Occipital lobe (tissue), 3 donors: ENCODE measurements at places on chromosomes 13 and 19.

DNA sequence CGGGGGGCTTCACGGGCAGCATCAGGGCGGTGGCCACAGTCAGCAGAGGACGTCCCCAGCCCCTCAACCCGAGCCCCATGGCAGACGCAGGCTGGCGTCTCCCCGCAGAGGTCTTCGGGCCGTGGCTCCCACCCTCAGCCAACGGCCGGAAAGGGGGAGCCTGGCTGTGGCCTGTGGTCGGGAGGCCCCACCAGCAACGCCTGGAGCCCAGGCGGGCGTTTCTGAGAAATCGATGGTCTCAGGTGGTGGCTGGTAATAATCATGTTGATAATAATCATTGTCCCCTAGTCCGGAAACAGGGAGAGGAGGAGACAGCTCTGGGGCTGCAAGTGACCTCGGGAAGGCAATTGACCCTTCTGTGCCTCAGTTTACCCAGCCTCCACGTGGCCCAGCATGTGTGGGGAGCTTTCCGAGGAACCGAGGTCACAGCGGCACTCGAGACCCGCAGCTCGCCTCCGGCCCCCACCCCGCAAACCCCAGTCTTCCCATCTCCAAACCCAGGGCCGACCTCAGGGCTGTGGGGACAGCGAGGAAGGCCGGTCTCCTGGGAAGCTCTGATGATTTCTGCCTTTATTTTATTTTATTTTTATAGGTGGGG lies at the start of gene PRSS57:
Gene PRSS57 (minus strand): TSS at position 101 of the 598 bp plus-strand sequence. CDS start 22 bp downstream, at position 79.
- no peak for DNase-seq

GRCh38 chr13:57314897-57315520 lies 148.0 kb downstream of the PRR20E start:
- no peak for DNase-seq

DNA sequence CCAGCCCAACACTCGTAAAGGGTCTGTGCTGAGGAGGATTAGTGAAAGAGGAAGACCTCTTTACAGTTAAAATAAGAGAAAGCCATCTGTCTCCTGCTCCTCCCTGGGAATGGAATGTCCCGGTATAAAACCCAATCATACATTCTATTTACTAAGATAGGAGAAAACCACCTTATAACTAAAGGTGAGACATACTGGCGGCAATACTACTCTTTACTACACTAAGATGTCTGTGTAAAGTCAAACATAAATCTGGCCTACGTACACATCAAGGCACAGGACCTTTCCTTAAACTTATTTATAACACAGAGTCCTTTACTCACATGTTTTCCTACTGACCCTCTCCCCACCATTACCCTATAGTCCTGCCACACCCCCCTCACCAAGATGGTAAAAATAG lies 3.3 kb downstream of the ZNF350 start:
- no peak for DNase-seq

DNA sequence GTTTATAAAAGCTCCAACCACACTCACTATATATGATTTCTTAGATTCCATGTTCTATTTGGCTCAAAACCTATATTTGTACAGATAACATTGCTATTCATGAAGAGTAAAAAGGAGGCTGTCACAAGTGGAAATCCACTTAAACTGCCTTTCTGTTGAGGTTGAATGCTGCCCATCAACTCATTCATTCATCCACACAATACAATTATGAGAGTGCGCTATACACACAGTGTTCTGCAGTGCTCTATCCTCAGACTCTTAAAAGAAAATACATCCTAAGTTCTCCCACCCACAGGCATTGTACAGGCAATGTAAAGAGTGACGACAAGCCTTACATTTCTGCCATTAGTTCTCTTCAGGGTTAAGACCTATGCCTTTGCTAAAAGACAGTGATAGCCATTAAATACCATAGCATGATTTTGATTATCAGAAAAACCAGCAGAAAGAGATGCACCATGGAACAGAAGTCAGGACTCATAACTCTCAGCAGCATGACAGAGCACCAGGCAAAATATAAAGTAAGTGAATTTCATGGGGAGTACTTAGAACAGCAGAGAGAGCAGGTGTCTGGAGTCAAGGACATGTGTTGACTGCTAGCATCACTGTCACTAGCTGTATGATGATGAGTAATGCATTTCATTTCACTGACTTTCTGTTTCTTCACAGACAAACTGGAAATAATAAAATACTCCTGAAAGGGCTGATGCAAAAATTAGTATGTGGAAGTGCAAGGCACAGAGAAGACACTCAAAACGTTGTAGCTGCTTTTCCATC lies 218.0 kb downstream of the RBM26 start:
- DNase-seq: no peak

DNA sequence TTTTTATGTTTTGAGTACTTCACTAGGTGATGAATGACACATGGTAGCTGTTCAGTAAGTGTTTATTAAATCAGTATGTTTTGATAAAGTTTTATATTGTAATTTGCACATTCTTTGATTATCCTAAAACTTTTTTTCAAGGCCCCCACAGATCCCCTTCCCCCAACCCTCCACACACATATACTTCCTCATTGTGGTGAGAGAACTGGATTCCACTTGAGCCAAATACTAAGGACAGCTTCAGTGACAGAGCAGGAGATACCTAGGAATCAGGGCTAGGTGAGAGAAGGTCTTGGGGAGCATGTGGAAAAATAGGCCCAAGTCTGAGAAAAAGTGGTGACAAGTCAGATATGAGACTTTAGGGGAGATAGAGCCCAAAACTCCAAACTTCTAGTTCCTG lies 174.6 kb downstream of the TDRD3 start:
- no peak for DNase-seq

DNA sequence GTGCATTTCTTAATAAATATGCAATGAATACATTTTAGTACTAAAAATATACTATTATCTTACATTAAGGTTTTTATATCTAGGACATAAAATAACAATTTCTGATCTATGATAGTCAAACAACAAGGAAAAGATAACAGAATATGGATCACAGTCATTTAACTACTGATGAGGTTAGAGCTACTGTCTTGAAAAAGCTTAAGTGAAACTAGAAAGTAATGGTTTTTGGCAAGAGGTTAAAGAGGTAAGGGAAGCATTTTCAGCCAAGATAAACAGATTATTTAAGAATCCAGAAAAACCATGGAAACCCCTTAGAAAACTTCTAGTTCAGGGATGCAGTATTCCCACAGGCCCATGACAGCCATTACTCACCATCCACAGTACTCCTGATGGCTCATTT lies 787.4 kb downstream of the DACH1 start:
- DNase-seq: no peak

- DNase-seq: peak; percentile 39
Measured at GRCh38 chr13:27450921-27451471, 632 bp upstream of the MTIF3 start.

GRCh38 chr13:43094901-43095300 lies 71.5 kb downstream of the DNAJC15 start:
- DNase-seq: no peak

DNA sequence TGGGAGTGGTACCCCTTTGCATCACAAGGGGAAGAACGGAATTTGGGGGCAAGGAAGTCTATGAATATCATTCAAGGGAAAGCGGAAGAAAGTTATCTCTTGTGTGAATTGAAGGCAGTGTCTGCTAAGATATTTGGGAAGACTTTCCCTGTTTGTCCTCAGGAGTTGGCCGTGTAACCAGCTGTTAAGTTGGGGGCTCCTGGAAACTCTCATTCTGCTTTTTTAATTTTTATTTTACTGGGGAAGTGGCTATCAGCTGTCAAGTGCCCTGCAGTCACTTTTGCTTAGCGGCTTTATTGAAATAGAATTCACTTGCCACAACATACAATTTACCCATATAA lies 2.9 kb downstream of the UPF1 start:
- no peak for DNase-seq

- no peak for DNase-seq
Measured at GRCh38 chr13:21235174-21235573, 58.7 kb downstream of the MRPL57 start.

- no peak for DNase-seq
Measured at GRCh38 chr13:51895906-51896888, 34.4 kb downstream of the CCDC70 start.

DNA sequence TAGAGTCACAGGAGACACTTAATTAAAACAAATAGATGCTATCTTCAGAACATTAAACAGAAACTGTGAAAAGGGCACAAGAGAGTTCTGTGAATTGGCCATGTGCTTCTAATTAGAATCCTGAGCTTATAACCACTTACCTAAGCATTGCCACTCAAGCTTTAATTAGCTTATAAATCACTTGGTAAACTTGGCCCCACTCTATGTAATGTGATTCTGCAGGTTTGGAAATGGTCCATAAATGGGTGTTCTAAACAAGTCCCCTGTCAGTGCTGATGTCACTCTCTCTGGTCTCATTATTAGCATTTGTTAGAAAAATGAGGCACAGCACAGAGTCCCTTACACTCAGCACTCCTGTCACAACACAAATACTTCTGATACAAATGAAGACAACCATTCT lies 18.0 kb downstream of the ZNF91 start:
- DNase-seq: no peak

- no peak for DNase-seq
Measured at GRCh38 chr19:28836421-28836820, 376.5 kb downstream of the UQCRFS1 start.

DNA sequence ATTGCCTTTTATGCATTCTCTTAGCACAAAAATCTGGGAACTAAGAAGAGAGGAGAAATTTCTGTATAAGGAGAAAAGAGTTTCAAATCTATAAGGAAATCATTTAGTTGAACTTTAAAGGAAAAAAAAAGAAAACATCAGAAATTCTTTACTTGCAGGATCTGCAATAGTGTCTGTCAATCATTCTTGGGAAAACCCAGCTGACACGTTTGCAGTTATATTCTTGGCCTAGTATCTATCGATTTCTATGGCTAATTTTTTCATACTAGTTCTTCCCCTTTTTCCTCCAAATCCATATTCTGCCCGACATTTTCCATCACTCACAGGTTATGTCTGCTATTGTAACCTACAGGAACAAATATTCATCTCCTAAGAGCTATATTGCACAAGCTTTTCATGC lies 160.7 kb downstream of the ABCC4 start:
- no peak for DNase-seq
